ENCODE measurements at places on chromosomes 5 and 9. TPM values are rescaled to one million over a fixed set of nuclear protein-coding genes. Genes with fewer than 3 reads are reported as not detected.

Gene AK1
- 32.8 TPM for polyA plus RNA-seq

Gene PCDH12
- 15.7 TPM for polyA plus RNA-seq

Gene ENTPD2
- polyA plus RNA-seq = 4.7 TPM

Gene LCN1
- polyA plus RNA-seq = not detected

Gene EPB41L4A
- polyA plus RNA-seq = 30.8 TPM

Gene BDP1
- 49.7 TPM for polyA plus RNA-seq

DNA sequence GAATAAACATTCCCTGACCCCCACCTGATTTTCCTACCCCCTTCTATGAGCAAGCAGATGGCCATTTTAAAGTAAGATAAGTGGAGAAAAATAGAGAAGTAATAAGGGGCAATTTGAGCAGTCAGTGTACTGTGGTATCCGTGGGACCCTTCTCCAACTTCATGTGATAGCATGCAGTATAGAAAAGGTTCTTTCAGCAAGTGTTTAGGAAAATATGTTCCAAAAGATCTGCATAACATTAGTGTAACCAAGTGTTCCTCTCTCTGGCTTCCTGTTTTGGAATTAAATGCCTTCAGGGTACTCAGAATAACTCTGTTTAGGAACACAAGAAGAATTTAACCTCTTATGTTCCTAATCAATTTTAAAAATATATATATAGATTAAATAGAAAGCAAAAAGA, 134.9 kb downstream of the ATG10 start:
- no peak for DNase-seq

- no peak for DNase-seq
These were observed 12.0 kb upstream of the TOR2A start for GRCh38 chr9:127746959-127747569.

DNA sequence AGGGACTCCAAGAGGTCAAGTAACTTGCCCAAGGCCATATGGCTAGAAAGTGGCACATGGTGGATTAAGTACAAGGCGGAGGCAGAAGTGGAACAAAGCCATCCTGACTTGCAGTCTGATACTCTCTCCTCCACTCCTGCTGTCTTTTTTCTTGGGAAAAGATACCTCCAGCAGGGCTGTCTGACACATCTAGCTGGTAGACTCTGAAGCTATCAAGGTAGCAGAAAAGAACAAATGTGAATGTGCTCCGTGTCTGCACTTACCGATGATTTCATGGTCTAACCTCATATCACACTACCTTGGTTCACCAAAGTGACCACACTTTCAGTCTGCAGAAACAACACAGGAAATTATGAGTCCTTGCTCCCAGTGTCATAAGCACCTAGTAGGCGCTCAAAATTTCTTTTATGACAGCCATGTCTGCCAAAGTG, 284.8 kb downstream of the CRB2 start:
- no peak for DNase-seq
